Stimulated activated CD4-positive, alpha-beta T cell treated with anti-CD3 and anti-CD28 coated beads, Interleukin-1b, Interleukin-23, amount 100 ng/mL, for 4 hours (primary cell): ENCODE measurements at places on chromosomes 5 and 9.

DNA sequence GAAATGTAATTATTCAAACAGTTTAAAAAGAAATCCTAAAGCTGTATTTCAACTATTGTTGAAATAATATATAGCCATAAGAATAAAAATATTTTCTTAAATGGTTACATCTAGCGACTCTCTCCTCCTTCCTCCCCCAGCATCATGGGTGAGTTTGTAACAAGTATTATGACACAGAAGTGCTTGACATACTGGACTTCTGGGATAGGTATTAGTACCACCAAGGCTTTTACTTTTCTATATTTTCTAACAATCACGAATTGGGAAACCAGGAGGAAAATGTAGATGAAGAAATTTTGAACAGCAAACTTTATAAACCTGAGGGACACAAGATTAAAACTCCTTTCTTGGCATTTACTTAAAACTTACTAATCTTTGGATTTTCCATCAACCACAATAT, 4.4 kb downstream of the RORB start:
- DNase-seq, result no peak

- DNase-seq, result no peak
Measured at GRCh38 chr5:2149195-2149539, 266.4 kb upstream of the IRX4 start.

- no peak for DNase-seq
Measured at GRCh38 chr9:79028101-79028500, 543.7 kb upstream of the TLE4 start.

- DNase-seq, result no peak
Measured at GRCh38 chr5:115484368-115484767, 60.2 kb downstream of the FEM1C start.

DNA sequence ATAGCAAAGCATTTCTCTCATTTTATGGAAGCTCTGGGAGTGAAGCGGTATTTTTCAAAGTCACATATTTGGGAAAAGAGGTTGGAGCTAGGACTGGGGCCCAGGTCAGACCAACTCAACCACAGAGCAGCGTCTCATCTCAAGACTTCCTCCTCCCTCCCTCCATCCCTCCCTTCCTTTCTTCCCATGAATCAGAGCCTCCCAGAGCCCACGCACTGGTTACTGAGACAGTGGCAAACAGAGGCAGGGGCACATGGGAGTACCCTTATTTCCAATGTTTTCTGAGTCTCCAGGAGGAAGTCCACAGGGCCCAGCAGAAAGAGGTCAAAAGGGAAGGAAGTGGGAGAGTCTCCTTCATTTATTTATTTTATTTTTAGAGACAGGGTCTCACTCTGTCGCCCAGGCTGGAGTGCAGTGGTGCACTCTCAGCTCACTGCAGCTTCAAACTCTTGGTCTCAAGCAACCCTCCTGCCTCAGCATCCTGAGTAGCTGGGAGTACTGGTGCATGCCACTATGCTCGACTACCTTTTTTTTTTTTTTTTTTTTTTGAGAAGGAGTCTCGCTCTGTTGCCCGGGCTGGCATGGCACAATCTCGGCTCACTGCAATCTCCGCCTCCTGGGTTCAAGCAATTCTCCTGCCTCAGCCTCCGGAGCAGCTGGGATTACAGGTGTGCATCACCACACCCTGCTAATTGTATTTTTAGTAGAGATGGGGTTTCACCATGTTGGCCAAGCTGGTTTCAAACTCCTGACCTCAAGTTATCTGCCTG, 52.5 kb upstream of the CDKN2AIPNL start:
- DNase-seq, result no peak

GRCh38 chr9:15725953-15726352, 173.1 kb downstream of the CCDC171 start:
- DNase-seq, result no peak

DNA sequence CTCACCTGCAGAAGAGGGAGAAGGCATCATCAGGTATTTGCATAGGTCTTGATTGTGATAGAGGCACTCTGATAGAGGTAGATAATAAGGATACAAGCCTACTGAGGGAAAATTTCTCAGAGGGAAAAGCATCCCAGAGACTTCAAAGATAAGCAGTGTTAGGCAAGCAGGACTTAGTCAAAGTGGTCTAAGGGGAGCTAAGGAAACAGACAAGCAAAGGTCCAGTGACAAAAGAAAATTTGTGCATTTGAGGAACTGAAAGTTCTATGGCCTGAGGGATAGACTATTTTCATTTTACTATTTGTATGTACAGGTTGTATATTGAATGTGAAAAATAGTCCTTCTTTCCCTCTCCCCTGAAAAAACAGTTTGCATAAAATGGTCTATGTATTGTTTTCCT, 27.4 kb downstream of the OXCT1 start:
- no peak for DNase-seq

- no peak for DNase-seq
Measured at GRCh38 chr5:81334304-81335061, 33.1 kb downstream of the ZCCHC9 start.

DNA sequence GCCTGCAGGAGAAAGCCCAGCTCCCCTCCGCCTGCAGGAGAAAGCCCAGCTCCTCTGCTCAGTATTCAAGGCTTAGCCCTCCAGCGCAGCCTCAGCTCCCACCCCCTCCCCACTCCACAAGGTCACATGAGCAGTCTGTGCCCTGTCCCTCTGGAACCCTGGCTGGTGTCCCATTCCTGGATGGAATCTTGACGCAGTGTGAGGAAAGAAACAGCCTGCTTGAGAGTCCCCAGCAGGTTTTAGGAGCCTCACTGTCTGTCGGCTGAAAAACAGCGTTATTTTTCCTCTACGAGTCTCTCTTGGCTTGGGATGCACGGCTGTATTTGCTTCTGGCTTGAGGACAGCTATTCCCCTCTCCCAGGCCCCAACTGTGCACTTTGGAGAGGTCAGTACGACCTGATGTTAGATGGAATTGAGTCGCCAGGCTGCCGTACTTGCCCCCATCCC, 210.1 kb upstream of the TRIM32 start:
- DNase-seq, result no peak

DNA sequence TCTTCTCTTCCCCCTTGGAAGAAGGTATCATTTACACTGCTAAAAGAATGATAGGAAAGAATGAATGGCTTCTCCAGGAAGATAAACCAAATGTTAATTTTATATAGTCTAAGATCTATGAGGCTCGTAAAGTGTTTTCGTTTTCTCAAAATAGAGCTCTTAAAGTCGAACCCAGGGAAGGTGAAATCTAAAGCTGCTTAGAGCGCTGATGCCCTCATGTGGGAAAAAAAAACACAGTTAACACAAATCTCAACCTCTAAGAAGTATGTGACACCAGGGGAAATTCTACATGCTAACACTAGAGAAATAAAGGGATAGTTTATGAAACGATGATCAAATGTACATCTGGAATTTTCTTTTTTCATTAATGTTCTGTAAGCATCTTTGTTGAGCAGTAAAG, 257.9 kb downstream of the RASEF start:
- no peak for DNase-seq

DNA sequence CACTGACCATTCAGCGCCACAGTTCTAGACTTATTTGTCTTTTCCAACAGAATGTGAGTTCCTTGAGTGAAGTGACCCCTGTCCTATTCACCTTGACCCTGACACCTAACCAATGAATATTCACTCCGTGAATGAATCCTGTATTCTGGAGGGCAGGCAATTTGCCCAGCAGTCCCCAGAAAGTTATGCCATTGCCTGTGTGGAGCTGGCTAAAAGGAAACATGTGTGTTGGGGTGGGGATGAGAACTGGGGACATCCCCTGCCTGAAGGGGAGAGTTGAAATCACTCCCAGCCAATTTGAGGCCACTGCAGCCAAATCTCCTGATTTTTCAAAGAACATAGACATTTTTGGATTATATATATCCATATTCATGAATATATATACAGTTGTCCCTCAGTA, 199.0 kb downstream of the SLIT3 start:
- DNase-seq, result no peak

DNA sequence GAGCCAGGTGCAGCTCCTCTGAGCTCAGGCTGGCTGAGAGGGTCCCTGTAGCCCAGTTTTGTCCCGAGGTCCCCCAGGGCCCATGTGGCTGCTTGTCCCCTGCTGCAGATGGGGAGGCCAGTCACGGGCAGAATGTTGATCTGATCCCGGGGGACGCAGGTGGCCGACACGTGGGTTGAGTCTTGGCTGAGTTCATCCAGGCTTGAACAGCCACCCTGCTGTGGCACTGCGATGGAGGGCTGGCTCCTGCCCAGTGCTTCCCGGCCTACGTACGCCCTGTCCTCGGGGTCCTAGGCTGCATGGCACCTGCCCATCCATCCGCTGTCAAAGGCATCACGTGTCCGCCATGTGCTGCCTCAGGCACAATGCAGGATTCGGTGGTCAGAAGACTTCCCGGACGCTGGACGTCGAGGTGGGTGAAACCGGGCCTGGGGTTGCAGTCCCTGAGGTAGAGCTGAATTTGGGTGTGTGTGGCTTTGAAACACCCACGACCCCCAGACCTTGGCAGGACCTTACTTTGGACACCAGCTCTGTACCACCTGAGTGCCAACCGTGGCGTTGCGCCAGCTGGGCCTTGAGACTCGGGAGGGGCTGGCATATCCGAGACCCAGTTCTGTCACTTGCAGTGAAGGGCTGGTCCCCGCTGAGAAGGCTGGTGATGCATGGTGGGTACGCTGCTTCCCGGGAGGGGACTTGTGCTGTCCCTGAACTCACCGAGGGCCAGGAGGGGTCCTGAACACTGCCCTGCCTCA, 22.3 kb downstream of the RXRA start:
- DNase-seq, result no peak

GRCh38 chr5:154972476-154973080, 31.7 kb downstream of the MRPL22 start:
- DNase-seq, result no peak

DNA sequence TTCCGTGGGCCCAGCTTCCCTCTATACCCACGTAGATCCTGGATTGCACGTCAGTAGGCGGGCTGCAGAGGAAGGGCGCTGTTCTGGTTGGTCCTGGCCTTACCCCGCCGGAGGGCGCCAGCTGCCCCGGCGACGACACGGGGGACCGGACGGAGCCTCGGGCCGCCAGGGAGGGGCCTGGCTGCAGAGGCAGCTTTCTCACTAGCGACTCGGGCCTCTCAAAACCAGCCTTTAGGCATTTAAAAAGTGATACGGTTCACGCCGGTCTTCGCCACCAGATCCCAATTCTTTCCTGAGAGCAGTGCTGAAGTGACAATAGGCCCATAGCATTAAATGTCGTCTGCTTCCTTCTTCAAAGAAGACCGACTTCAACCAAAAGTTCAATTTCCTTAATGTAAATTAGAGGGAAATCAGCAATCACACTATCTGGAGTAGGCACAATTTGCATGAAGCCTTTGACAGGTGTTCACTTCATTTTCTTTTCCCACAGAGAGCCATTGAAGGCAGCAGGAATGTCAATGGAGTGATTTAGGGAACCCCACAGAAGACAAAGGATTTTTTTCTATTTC, 17.6 kb upstream of the UBE2D2 start:
- DNase-seq, result no peak

DNA sequence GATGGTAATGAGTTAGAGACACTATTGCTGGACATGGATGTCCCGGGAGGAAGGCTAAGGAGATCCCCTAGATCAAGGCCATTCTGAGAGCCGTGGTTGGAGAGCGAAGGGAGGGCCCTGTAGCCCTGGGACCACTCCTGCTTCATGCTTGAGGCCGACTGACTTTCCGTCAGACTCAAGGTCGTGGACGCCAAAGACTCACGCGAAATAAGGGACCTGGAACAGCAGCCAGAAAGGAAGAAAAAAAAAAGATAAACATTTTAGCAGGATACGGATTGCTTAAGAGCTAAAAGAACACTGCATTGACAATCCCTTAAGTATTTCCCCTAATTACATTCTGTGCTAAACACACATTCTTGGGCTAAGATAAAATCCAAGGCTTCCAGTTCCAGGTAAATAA, 181.2 kb downstream of the GLIS3 start:
- no peak for DNase-seq

DNA sequence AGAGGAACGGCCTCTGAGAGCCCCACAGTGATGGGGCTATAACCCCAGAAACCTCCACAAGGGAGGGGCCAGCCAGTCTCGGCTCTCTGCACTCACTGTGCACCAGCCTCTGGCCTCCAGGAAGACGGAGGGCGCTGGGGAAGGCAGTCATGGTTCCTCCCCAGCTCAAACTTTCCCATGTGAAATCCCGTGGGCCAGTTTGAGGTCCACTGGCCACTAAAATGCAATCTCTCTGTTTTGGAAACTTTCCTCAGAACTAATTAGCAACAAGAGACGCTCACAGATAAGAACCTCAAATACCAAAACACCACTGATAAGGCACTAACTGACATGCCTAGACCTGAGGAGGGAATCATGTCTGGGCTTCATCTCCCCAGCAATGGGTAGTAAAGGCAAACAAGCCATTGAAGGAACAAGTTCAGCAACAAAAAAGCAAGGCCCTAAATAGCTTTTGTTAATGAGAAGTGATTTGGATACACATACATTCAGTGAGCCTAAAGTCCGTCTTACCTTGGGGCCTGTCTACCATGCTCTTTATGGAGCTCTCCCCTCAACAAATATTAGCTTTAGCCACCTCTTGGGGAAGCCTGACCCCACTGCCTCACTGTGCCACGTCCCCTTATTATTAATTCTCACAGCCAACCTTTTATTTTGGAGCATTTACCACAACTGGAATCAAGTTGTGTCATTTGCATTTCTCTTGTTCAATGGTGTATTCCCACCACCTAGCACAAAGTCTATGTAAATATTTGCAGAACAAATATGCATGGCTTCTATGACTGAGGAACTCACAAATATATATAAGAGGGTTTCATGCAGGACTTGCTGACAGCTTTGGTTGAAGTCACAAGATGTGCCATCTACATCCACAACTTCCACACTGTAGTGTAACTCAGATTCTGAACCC, 56.1 kb upstream of the GLRX start:
- no peak for DNase-seq

GRCh38 chr9:89167788-89168187, 10.8 kb downstream of the SHC3 start:
- DNase-seq, result no peak

GRCh38 chr9:87206064-87206661, 258.9 kb upstream of the GAS1 start:
- DNase-seq, result no peak

GRCh38 chr9:127444921-127445850, 6.0 kb downstream of the RPL12 start:
- no peak for DNase-seq

- no peak for DNase-seq
Measured at GRCh38 chr5:132050136-132050535, 10.3 kb upstream of the IL3 start.

DNA sequence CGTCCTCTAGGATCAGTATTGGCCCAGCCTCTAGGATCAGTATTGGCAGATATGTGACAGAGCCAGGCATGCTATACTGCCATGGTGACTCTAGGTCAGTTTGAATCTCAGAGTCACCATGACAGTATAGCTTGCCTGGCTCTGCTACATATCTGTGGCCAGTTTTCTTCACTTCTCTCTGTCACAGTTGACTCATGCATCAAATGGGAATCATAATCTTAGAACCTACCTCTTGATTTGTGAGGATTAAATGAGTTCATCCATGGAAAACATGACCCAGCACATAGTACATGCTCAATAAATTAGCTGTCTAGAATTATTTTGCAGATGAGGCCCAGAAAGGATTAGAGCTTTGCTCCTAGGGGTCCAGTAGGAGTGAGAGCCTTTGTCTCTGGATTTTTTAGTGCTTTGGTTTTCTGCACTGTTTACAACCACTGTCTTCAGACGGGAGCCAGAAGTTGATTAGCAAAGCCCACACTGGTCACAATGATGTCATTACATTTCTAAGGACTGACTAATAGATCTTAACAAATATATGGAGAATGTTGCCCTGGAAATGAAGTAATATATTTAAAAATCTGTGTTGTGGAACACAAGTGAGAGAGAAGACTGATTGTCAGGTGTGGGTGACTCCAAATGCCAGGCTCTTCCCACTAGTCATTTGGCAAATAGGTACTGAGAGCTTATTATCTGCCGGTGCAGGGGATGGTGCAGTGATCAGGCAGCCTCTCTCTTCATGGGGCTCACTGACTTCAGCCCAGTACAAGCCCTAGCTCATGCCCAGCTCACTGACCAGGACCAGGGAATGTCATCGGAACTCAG, 76.0 kb downstream of the COL15A1 start:
- no peak for DNase-seq
